Activated CD8-positive, alpha-beta memory T cell treated with anti-CD3 and anti-CD28 coated beads, Interleukin-2, amount 50 U/mL, for 4 hours (primary cell): ENCODE measurements at places on chromosomes 3 and 15.

DNA sequence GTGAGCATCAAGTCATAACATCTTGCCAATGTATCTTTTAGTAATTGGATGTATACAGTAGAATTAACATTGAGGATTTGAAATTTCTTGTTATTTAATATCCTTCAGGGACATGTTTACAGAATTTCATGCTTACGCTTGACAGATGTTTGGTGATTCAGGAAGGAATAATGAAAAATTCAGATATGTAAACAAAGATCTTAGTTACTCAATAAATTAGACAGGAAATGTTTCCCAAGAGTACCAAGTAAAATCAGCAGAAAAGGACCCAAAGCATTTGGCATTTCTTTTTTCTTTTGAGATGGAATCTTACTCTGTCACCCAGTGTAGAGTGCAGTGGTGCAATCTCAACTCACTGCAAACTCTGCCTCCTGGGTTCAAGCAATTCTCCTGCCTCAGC lies 4.7 kb upstream of the COL6A5 start:
- DNase-seq: no peak

GRCh38 chr3:72517336-72517735 lies 330.9 kb downstream of the SHQ1 start:
- DNase-seq: no peak

DNA sequence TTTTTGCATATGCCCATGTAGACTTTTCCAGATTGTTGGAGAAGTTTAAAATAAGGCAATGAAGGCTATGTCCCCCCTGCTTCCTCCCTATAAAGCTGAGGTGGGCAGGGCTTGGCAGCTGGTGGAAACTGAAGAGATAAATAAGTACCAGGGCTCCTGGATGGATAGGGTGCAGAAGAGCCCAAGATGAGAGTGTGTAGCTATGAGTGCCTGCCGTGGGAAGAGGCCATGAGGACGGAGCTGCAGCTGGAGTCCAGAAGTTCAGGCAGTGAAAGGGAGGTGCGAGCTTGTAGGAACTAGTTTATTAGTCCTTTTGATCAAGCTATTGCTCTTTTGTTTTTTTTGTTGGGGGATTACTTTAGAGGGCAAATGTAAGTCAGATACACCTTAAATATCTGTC lies 52.4 kb downstream of the PHLDB2 start:
- no peak for DNase-seq

- no peak for DNase-seq
These were observed 39.6 kb downstream of the METTL6 start for GRCh38 chr3:15387735-15388134.

GRCh38 chr3:23404246-23404645 lies 201.1 kb downstream of the UBE2E2 start:
- DNase-seq: no peak

DNA sequence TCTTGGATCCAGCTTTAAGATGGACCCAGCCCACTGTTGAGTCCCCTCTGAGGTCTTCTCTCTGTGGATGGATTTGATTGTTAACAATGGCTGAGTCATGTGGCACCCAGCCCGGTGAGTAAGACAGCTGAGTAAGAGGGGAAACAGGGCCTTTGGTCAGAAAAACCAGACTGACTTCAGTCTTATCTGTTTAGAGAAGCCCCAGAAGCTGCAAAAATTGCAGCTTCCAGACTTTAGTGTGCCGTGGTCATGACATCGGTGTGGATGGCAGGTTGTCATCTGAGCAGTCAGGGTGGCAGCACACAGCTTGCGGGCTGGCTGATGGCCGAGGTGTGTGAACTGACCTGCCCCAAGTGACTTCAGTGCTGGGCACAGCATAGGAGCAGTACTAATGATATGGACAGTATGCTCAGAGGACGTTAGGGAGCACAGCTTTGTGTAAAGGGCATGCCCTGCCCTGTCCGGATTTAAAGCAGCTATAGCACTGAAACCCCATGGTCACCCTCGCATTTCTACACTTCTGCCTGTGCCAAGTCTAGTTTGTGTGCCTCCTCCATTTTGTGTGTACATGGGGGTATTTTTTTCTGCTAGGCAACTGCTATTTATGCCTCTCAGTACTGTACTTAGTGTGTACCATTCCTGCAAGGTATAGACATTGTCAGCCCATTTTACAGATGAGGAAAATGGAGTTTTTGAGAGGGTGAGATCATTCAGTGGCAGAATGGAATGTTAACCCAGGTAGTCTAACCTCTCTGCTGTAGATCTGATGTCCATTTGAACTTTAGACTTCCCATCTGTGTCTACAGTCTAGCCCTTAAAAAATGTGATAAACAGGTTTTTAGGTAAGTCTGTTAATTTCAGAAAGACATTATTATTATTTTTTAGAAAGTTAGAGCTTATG lies 44.4 kb downstream of the FLNB start:
- peak; percentile 31 for DNase-seq

DNA sequence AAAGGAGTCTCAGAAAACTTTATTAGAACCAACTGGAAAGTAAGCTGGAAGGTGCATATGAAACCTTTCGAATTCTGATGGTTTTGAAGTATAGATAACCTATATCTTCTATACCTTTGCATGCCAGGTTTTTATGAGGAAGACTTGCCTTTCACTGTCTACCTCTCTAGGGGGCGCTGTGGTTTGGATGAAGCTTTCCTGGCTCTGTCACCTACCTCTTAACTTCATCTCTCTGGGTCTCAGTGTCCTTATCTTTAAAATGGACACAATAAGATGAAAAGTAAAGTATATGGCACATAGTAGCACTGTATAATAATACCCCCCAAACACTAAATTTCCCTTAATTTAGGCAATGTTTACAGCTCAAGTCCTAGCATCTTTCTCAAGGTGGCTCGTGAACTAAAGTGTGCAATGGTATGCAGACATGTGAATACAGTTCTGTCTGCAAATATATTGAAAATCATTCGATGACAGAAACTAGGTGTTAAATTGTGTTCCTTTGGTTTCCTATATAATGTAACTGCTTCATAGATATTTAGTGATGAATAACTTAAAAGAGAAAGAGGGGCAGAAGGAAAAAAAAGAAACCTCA lies 314.3 kb downstream of the CHST2 start:
- no peak for DNase-seq

GRCh38 chr3:72009851-72010443 lies 225.0 kb upstream of the PROK2 start:
- DNase-seq: no peak

- peak; percentile 50 for DNase-seq
These were observed 200.5 kb downstream of the GOLGA6L6 start for GRCh38 chr15:20340931-20341661.

DNA sequence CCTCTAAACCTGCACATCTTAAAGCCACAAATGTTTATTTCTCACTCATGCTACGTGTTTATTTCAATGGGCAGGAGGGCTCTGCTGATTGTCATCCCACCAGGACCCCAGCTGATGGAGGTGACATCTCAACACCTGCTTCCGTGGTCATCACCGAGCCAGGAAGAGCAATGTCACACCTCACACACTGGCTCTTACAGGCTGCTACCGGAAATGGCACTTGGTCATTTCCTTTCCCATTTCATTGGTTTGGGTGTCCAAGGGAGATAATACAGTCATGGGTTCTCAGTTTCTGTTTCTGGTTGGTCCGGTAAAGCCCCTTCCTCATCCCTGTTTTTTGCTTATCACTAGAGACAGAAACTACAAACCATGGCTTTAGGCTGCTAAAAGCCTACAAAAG lies 41.9 kb downstream of the ABHD2 start:
- DNase-seq: no peak

- no peak for DNase-seq
These were observed 32.5 kb downstream of the DCUN1D1 start for GRCh38 chr3:182947888-182948287.
